ENCODE measurements at places on chromosomes 13 and 19.

- no peak for DNase-seq
Observed at GRCh38 chr13:19634256-19634740, 839 bp downstream of the MPHOSPH8 start.

GRCh38 chr13:76226941-76227340 lies 590.8 kb downstream of the LMO7 start:
- DNase-seq: no peak

DNA sequence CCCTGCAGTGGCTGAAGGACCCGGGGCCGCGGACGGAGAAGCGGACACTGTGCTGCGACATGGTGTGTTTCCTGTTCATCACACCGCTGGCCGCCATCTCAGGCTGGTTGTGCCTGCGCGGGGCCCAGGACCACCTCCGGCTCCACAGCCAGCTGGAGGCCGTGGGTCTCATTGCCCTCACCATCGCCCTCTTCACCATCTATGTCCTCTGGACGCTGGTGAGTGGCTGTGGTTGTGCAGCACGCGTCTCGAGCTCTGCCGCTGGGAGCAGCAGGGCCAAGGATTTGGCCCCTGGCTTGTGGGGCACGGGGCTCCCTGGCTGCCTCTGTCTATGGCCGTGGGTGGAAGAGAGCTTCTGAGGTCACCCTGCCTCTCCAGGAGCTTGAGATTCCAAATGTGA lies 14.1 kb upstream of the HNRNPM start:
- DNase-seq: no peak

- no peak for DNase-seq
Observed at GRCh38 chr13:109795011-109795410, 8.6 kb upstream of the IRS2 start.

DNA sequence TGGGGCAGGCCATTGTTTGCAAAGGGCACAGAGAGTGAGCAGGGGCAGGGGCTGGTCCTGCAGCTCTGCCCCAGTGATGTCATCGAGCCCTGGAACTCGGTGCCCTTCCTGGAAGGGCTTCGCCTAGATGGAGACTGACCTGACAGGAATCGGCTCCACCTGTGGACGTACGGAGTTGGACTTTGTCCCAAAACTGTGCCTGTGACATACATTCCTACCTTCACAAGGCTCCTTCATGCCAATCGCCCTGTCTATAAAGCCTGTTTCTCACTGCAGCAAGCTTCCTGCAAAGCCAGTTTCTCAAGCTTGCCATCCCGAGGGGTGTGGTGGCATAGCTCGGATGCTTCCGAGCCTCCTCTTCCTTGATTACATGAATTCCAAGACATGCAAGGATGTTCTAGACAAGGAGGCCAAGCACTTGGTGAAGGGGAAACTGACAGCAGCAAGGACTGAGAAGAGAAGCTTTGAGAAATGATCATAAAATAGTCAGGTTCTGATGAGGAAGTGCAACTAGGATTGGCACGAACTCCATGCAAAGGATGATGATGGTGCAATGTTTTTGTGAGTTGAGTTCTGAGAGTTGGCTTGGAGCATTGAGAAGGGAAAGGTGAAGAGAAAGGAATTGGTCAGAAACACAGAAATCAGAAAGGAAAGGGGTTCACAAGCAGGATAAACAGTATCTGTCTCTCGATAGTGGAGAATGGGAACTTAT lies 73.6 kb upstream of the STK24 start:
- DNase-seq: no peak

- DNase-seq: no peak
Observed at GRCh38 chr19:10285393-10285792, 1.4 kb upstream of the ICAM4 start.

DNA sequence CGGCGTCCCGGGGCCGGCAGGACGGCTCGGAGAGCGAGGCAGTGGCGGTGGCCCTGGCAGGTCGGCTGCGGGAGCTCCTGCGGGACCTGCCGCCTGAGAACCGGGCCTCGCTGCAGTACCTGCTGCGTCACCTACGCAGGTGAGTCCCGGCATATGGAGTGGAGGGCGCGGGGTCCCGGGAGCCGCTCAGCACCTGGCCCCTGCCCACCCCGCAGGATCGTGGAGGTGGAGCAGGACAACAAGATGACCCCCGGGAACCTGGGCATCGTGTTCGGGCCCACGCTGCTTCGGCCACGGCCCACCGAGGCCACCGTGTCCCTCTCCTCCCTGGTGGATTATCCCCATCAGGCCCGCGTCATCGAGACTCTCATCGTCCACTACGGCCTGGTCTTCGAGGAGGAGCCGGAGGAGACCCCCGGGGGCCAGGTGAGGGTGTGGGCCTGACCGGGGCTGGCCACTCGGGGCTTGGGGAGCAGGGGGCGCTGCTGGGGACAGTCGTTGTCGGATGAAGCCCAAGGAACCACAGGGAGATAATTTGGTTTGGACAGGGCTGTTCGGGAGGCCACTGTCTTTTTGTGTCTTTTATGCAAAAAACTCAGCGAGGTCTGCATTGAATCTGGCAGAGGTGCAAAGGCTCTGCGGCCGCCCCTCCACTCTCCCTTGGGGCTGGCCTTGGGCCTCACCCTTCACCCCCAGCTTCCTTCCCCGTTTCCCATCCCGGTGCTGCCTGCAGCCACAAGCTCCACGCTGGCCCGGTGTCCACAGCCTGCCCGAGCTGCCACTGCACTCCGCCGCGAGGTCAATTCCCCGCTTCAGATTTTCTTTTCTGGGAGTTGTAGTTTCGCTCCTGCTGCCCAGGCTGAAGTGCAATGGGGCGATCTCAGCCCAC lies 12.0 kb downstream of the POLR2E start:
- no peak for DNase-seq

DNA sequence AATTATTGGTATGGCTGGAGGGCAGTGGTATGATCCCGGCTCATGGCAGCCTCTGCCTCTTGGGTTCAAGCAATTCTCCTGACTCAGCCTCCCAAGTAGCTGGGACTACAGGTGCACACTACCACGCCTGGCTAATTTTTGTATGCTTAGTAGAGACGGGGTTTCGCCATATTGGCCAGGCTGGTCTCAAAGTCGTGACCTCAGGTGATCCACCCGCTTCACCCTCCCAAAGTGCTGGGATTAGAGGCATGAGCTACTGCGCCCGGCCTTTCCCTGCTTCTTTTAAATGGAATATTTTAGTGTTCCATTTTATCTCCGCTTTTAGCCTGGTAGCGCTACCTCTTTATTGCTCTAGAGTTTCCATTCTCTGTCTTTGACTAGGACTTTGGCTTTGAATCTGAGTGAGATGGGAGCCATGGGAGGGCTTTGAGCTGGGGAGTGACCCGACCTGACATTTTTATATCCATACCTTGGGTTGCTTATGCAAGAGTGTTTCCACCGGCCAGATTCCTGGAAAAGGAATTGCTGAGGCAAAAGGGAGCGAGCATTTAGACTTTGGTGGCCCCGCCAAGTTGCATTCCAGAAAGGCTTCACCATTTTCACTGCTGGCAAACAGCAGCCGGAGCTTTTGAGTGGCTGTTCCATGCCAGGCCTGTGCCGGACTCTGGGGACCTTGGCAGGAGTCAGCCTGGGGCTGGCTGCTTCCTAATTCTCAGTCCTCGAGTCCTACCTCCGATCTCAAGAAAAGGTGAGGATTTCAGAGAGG lies 22.9 kb downstream of the BICRA start:
- DNase-seq: no peak

DNA sequence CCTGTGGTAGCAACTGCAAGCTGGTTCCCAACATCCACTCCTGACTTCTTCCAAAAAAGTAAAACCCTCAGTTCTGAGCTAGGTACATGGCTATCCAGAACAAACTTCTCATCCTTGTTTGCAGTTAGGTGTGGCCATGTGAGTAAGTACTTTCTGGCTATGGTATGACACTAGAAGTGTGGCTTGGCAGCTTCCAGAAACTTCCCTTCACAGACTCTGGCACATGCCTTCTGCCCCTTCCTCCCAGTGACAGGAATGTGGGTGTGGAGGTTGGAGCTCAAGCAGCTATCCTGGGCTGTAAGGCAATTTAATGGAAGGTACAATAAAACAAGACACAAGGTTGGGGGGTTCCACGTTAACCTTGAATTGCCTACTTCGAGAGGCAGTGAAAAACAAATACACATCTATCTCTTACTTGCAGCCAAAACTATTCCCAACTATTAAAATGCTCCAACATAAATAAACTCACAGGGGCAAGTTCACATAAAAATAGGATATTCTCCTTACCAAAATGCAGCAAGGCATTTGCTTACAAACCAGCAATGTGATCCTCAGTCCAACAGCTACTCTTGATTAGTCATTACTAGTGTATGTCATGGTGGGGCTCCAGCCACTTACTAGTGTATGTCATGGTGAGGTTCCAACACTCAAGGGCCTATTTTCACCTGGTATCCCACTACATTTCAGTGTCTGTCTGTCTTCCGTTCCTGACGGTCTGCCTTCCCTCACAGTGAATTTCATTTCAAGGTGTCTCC lies 3.1 kb downstream of the SMG9 start:
- DNase-seq: no peak

DNA sequence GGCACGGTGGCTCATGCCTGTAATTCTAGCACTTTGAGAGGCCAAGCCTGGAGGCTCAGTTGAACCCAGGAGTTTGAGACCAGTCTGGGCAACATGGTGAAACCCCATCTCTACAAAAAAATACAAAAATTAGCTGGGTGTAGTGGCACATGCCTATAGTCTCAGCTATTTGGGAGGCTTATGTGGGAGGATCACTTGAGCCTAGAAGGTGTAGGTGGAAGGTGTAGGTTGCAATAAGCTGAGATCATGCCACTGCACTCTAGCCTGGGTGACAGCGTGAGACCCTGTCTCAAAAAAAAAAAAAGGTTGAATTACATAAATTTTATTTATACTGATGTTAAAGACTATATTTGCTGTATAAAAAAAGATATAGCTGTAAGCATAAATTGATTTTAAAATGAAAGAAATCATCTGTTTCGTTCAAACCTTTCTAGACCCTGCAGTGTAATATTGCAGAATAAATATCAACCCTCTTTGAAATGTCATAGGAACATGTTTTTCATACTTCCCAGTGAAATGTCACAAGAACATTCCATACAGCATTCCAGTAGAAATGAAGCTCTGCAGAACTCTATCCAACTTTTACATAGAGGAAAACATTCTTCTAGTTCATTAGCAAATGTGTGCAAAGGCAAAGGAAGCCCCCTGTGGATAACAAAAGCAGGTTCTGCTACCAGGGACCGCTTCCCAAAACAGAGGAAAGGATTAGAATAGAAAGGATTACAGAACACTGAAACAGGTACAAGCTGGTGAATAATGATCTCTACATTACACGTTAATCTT lies 76.0 kb downstream of the CAB39L start:
- DNase-seq: no peak

DNA sequence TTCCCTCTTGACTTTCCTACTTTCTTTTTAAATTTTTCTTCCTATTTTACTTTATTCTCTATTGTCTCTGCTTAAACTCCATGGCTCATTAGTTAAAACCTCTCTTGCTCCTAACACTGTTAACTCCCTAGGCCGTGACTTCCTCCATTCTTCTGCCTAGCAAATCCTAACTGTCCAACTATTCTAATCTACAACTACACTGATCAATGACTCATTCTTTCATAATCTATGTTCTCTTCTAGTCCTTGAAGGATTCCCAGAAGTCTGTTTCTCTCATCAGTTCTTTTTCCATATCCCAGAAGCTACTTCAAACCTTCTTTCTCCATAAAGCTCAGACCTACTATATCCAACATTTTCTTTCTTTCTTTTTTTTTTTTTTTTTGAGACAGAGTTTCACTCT lies 66.9 kb downstream of the MICU2 start:
- DNase-seq: no peak

DNA sequence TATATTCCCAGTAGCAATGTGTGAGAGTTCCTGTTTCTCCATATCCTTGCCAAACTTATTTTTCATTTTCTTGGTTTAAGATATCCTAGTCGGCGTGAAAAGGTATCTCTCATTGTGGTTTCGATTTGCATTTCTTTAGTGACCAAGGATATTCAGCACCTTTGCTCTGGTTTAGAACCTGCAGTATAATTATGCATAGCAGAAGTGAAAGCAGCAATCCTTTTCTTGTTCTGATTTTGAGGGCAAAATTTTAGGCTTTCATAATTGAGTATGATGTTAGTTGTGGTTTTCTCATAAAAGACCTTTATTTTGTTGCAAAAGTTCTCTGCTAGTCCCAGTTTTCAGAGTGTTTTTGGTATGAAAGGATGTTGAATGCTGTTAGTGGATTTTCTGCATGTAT lies 491.0 kb downstream of the FGF9 start:
- no peak for DNase-seq

GRCh38 chr19:10683064-10683426 lies 18.2 kb upstream of the QTRT1 start:
- DNase-seq: no peak
